ENCODE measurements at places on chromosomes 2 and 18.
A peak's percentile ranks its signal among the peaks of the same experiment; 100 is the strongest.

GRCh38 chr2:122433123-122433754, 677.8 kb downstream of the TSN start:
- DNase-seq = no peak

DNA sequence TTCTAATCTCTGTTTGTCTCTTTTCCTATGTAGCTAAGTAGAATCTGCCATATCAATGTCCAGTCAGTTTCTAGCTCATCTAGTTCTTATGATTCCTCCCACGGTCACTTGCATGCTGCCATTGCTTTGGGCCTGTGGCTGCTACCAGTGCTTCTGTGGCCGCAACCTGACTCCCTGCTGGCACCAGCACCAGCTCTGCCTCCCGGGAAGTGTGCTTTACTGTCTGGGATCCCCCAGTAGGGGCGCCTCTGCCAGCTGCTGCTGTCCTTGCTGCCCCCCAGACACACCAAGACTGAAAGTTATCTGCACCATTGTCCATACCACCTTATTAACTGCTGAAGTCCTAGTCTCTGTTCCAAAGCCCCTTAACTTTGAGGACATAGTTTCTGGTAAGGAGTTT, 56.3 kb downstream of the RAPGEF4 start:
- DNase-seq = no peak

GRCh38 chr2:20138696-20139095, 86.2 kb downstream of the SDC1 start:
- DNase-seq = no peak

- DNase-seq = no peak
These were observed 5.8 kb downstream of the HDLBP start for GRCh38 chr2:241309684-241310117.

- peak; percentile 20 for DNase-seq
These were observed 107.7 kb downstream of the INHBB start for GRCh38 chr2:120453635-120453998.

GRCh38 chr2:72273384-72273783, 125.7 kb upstream of the CYP26B1 start:
- no peak for DNase-seq
